Activated CD8-positive, alpha-beta T cell treated with anti-CD3 and anti-CD28 coated beads for 36 hours (primary cell): ENCODE measurements at places on chromosomes 7 and 10. TPM values are rescaled to one million over a fixed set of nuclear protein-coding genes. Genes with fewer than 3 reads are reported as not detected.

The CPVL gene
- not detected for total RNA-seq

DNA sequence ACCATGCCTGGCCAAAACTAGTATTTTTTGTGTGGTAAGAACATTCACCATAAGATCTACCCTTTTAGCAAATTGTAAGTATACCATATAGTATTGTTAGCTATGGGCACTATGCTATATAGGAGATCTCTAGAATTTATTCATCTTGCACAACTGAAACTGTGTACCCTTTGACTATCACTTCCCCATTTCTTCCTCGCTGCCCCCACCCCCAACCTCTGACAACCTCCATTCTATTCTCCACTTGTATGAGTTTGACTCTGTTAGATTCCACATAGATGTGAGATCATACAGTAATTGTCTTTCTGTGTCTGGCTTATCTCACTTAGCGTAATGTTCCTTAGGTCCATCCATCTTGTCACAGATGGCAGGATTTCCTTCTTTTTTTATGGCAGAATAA lies 3.6 kb downstream of the CASP7 start:
- DNase-seq: no peak

DNA sequence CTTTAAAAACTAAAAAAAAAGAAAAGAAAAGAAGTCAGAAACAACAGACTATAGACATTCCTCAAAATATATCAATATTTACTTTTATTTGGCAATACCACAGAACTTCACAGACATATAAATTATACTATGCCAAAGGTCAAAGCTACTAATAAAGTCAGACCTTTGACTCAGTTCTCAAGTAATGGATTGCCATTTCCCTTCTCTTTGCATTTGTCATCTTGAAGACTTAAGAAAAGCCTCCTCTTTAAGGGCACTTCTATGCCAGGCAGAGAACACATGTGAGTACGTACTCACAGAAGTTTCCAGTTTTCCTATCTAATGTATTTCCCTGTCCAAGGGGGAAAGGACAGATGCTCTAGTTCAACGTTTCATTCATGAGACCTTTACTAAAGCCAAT lies 37.6 kb downstream of the TNPO3 start:
- DNase-seq: no peak

DNA sequence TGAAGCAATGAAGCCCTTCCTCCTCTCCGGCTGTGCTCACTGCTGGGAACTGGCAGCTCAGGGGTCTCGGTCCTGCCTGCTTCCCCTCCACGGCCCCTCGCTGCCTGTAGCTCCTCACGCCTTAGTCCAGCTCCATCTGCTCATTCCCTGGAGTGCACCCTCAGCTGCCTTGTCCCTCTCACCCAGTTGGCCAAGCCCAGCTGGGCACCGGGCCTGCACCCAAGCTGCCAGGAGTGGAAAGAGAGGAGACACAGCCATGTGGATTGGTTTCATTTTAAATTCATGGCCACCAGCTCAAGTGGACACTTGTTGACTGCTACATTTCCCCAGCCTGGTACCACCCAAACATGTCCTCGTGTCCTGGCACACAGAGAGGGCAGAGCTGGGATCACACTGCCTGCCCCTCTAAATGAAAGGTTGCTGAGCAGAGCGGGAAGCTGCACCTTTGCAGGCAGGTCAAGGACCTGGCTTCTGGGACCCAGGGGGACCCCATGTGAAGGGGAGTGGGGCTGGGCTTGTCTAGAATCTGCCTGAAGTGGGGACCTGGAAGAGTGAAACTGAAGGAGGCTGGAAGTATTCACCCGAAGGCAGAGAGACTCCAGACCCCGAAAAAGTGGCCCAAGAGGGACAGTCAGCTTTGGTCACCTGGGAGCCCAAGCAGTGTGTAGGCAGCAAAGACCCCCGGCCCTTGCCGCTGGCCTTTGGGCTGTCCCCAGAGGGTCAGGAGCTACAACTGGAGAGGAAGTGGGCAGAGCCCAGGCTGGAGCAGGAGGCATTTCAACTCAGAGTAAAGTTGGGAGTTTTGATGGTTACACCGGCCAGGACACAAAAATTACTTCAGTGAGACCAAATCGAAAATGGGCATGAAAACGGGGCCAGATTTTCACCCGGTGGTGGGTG lies 15.0 kb upstream of the BNIP3 start:
- no peak for DNase-seq

The SH2B2 gene
- 5.0 TPM for total RNA-seq

DNA sequence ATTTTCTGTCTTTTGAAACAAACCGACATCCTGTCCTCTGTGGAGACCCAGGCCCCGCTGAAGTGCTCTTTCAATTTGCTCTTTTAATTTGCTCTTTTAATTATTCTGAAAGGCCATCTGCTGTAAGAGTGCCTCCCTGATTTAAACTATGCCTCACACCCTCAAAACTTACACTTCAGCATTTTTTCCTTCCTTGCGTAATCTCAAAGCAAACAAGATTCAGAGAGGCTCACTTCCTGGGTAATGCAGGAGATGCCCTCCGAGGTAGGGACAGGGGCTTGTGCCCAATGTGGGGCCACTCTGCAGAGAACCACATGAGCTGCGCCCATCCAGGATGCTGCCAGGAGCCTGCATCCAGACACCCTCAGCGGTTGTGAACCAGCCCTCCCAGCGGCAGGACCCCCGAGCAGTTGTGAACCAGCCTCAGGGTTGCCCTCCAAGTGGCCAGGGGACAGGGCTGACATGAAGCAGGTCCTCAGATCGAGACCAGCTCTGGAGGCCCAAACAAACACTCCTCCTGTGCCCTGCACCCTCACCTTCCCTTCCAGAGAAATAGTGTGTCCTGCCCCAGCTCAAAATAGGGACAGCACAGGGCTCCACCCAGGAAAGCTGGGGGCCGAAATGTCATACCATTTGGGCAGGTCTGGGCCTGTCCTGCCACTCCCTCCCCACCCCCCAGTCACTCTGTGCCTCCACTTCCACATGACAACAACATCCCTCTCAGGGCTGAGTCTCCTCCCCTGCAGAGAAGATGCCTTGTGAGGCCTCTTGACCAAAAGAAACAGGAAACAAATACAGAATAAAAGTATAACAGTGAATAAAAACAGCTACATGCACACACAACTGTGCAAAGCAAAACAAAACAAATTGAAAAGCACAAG lies 190.4 kb downstream of the PTPRN2 start:
- no peak for DNase-seq

The CRHR2 gene
- total RNA-seq: not detected

DNA sequence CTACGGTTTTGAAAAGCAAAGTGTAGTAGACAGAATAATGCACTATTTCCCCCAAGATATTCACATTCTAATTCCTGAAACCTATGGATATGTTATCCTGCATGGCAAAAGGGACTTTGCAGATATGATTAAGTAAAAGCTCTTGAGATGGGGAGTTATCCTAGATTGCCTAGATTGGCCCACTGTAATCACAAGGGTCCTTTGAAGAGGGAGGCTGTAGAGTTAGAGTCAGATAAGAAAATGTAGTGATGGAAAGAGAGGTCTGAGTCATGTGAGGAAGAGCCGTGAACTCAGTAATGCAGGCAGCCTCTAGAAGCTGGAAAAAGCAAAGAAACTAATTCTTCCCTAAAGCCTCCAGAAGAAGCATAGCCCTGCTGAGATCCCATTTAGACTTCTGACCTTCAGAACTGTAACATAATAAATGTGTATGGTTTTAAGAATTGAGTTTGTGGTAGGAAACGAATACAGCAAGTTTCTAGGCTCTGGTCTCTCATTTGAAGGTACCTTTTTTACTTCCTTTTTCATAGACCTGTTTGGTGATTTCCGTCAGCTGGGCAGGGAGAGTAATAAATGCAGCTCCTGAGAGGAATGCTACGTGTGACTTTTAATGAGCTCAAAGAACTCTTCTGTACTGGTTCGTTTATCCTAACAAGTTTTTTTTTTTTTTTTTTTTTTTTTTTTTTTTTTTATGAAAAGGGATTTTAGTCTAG lies 41.9 kb upstream of the NXPH1 start:
- DNase-seq: no peak

The RHOBTB1 gene
- total RNA-seq: 0.74 TPM

- DNase-seq: peak; percentile 1
These were observed 13.6 kb downstream of the GPRIN2 start for GRCh38 chr10:46542567-46543465.

The CASTOR2 gene
- total RNA-seq: 3.4 TPM

DNA sequence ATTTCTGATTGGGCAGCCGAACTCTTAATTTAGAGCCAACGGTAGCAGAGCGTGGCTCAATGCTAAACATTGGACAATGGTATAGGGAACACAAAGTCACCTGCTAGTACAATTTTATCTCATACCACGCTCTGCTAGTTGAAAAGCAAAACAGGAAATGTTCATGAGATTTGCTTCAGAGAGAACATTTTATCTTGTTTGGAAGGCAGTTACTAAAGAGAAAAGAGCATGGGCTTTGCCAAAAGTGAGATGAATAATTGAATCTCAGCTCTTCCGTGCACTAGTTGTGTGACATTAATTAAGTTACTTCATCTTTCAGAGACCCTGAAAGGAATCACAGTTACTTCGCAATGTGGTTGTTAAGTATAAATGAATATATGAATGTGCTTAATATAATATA lies 161.5 kb upstream of the FAM13C start:
- DNase-seq: no peak
